ENCODE measurements at places on chromosomes 2 and 18.

DNA sequence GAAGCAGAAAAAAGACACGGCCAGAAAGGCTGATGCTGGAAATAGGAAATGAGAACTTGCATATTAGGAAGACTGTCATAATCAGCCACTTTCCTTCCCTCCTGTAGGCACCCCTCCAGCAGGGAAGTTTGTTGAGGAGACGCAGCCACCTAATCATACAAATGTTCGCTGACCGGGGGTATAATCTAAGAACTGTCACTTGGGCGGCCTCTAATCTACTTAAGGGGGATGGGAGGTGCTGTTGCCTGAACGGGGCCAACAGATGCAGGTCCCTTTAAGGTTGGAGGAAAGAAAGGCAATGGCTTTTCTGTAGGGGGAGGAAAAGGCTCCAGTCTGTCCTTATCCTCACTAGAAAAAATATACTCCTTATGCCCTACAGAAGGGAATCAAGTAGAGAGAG is 50.6 kb downstream of the DNAJC10 start:
- DNase-seq: no peak

DNA sequence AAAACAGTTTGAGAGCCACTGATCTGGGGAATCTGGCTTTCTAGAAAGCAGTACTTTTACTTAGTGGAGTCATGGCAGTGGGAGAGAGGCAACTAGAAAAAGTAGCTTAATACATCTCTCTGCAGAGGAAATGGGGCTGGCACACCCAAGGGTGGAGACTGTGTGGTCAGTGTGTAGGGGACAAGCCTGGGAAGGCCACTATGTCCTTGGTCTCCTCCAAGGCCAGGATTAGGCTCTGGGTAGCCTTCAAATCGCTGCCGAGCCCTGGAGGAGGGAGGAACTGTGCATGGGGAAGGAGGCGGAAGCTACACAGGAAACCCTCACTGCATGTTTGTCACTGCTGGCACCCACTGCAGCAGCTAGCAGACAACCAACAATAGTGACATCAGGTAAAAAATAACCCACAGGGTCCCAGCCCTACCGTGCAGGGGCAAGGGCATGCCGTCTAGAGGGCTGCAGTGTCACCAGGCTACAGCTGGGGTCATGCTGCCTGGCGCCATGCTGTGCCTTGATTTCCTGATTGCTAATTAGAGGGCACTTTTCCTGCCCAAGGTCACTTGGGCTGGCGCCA is 34.8 kb downstream of the LBH start:
- no peak for DNase-seq

DNA sequence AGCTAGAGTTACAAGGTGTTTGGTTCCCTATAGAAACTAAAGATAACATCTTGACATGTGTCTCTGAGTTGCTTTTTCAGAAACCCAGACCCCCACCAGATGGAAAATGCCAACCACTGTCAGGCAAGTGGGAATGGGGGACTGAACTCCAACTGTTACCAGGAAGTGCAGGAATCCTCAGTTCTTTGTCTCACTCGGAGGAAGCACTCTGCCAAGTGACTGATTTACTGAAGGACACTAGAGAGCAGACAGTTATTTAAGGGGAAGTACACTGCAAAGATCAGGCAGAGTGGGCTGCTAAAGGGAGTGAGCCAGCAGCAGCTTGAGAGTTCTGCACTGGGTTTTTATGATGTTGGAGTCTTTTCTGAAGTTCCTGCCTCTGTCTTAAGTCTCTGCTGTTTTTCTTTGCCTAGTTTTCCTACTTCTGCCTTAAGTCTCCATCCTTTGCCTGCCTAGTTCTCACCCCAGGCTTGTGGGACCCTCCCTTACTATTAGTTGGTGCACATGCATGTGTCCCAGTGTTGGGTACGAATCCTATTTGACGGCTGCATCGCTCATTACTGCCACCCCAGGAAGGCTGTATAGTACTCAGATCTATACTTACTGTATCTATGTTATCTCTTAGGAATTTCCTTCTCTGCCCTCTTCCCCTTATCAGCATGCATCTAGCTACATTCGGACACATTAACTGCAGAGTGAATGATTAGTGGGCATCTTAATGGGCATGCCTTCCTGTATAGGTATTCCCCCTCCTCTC is 97.1 kb downstream of the TEX51 start:
- DNase-seq: no peak

- DNase-seq: no peak
Observed at GRCh38 chr2:70381821-70382220, 80.0 kb upstream of the FAM136A start.

- no peak for DNase-seq
Observed at GRCh38 chr2:3131636-3132326, 245.8 kb downstream of the EIPR1 start.

GRCh38 chr2:8153258-8153718 is 528.6 kb upstream of the ID2 start:
- no peak for DNase-seq

DNA sequence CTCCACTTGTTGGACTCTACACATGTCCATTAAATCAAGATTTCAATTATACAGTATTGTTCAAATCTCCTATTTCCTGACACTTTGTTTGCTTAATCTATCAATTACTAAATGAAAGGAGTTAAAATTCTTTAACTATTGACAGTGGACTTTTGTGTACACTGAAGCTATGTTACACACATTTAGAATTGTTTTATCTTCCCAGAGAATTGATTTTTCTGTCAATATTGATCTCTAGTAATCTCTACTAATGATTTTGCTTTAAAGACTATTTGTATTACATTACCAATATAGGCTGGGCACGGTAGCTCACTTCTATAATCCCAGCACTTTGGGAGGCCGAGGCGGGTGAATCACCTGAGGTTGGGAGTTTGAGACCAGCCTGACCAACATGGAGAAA is 215.7 kb downstream of the WDPCP start:
- DNase-seq: no peak

DNA sequence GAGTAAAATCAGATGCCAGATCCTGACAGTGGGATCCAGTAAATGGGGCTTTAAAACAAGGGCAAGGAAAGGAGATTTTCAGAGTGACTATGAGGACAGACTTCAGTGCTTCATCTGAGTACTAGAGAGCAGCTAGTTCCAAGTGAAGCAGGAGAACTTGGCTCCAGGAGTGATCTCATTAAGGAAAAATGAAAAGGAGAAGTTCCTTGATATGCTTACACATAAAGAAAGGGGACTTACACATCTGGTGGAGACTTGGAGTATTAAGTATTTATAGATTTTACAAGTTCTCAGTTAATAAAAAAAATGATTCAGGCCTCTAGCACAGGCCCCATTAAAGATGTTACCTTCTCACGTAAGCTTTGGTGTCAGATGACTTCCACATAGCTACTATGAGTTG is 105.8 kb downstream of the ICOS start:
- DNase-seq: no peak

- no peak for DNase-seq
Observed at GRCh38 chr2:85091838-85092237, 41.4 kb upstream of the TCF7L1 start.

DNA sequence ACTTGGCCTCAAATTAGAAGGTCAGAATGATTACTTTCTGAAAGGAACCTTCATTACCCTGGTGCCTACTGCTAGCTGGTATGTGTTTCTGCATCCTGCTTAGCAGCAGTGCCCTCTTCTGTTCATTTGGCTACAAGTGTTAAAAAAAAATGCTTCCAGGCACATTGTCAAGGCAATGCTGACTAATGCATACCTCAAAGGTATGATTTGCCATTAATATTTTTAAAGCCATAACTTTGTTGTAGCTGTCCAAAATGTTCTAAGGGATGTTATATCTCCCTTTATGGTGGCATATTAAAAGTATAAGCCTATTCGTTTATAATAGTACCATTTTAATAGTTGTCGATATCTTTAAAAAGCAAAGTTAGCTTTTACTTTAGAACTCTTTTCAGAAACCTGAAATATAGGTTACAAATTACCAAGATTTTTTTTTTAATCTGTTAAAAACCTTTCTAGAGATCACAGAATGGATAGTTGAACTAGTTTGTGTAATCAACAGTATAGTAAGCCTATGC is 52.0 kb upstream of the FAM171B start:
- peak; percentile 70 for DNase-seq

DNA sequence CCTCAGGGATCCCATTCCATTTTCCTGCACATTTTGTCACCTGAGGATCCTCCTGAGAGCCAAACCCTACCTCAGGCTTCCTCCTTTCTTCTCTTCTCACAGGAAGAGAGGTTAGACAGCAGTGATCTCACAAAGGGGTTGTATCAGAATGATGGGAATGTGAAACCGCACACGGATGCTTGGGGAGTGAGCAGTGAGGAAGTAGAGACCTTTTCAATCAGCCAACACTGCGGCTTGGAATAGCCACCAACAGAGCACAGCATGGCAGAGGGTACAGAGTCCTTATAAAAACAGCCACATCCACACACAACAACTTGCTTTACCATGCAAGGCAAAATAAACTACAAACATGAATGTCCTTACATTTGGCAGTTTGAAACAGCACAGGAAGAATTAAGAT is 8.7 kb downstream of the TMEM182 start:
- DNase-seq: no peak

DNA sequence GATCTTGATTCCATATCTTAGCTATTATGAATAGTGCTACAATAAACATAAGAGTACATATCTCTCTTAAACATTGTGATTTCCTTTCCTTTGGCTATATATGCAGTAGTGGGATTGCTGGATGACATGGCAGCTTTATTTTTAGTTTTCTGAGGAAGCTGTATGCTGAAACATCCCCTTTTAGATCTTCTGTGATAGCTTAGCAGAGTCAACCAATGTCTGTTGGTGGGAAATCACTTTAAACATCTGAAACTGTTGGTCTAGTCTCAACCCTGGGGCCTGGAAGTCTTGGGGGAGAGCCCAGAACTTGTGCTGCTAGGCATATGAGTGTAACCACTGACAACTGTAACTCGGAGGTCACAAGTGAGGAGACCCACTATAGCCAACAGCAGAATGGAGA is 378.6 kb upstream of the SLC14A2 start:
- DNase-seq: no peak

GRCh38 chr18:22513721-22514481 is 96.2 kb upstream of the CTAGE1 start:
- DNase-seq: no peak

DNA sequence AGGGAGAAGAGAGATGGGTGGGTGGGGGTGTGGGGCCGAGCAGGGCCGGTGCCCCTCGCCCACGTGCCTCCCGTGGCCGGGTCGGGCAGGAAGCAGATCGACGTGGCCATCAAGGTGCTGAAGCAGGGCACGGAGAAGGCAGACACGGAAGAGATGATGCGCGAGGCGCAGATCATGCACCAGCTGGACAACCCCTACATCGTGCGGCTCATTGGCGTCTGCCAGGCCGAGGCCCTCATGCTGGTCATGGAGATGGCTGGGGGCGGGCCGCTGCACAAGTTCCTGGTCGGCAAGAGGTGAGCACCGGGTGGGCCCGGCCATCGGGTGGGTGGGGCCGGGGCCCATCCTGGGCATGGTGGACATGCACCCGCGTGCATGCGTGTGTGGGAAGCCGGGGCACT is 21.8 kb downstream of the ZAP70 start:
- no peak for DNase-seq

- peak; percentile 6 for DNase-seq
Observed at GRCh38 chr2:139064159-139064558, 284.0 kb upstream of the NXPH2 start.

GRCh38 chr2:75621228-75621627 is 25.4 kb upstream of the MRPL19 start:
- no peak for DNase-seq

GRCh38 chr18:37425222-37425621 is 140.4 kb downstream of the CELF4 start:
- DNase-seq: no peak

DNA sequence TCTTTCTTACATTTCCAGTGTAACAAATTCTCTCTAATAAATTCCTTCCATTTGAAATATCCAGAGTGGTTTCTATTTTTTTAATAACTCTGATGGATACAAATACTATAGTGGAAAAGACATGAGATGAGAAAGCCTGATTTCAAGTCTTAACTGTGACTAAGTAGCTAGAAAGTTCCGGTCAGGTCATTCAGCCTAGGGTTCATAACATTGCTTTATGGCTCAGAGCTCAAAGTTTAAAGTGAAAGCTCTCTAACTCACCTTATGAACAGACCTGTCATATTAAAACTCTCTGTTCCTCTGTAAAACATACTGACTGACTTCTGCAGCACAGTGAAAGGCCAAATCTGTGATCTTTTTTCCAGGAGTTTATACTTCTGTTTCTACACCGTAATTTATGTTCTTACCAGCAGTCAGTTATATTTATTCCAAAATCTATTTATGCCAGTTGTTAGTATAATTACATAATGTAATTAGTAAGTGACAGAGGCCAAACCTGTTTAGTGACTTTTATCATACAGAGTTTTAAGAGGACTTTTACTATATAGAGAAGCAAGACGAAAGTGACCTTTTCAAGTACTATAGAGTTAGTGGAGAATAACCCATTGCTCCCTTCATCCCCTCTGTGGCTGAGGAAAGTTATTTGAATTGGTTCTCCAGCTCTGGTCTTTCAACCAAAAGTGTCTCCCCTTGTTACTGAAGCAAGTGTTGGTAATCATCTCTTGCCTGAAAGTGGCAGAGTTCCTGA is 118.8 kb upstream of the PDE1A start:
- no peak for DNase-seq

- DNase-seq: no peak
Observed at GRCh38 chr18:25175558-25176517, 176.1 kb downstream of the ZNF521 start.

DNA sequence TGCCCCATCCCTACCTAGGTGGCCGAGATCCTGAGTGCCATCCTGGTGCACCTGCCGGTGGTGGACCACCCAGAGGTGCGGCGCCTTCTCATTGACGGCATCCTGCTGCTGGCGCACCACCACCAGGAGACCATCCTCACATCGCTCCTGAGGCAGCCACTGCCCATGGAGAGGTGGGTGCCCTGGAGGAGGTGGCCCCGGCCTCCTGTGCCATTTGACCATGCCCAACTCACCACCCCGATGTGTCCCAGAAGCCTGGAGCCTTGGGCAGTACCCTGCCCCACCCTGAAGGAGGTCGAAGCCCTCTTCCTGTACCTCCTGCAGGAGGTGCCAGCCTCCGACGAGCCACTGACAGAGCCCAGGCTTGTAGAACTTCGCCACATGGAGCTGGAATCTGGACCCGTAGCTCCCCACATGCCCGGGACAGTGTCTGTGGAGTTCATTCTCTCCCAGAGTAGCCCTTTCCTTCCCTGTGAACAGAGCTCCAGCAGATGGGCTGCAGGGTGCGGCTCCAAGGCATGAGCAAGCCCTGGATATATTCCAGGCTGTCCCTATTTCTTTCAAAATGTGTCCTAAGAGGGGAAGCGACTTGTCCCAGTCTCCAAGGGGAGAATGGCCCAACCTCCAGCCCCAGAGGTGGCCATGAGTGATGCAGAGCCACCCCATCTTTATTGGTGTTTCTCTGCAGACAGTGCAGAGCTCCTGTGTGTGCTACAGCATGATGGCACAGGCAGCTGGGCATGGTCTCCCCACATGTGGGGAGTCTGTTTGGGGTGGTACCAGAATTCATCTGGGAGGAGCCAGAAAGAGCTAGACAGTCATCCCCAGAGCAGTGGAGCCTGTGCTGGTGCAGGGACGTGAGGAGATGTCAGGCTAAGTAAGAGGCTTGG is 34.2 kb downstream of the HJURP start:
- peak; percentile 14 for DNase-seq
